ENCODE measurements at places on chromosomes 1 and 21.

DNA sequence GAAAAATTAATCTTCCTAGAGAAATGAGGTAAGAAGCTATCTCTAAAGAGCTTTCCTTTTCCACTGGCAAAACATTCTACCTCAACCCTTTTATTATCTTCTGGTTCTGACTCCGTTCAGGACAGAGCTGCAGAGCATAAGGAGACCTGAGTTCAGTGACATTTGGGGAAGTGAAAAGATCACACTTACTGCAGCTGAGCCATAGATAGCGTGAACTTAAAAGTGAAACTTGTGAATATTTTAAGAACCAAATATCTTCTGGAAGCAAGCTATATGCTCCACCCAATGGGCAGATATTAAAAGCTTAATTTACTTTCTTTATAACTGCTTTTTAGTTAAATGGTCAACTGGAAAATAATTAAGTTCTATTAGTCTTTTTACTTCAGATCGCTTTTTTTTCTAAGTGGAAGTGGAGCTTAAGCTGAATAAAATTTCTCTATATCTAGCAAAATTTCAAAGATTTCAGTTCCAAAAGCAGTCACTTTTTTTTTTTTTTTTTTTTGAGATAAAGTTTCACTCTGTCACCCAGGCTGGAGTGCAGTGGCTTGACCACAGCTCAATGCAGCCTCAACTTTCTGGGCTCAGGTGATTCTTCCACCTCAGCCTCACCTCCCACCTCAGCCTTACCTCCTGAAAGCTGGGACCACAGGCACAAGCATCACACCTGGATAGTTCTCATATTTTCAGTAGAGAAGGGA, 11.9 kb downstream of the PTPN22 start:
- DNase-seq = no peak

- DNase-seq = no peak
These were observed 44.1 kb upstream of the TINAGL1 start for GRCh38 chr1:31532173-31532572.

DNA sequence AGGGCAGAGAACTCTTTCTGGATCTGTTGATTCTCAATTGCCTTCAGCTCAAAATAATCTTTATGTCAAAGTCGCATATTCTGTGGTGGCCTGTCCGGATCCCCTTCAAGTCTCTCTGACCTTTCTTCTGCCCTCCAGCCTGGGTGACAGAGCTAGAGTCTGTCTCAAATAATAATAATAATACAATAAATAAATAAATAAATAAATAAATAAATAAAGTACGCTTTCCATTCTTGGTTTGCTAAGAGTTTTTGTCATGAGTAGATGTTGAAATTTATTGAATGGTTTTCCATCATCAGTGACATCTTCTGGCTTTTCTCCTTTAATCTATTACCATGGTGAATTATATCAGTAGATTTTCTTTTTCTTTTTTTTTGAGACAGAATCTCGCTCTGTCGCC, 30.7 kb downstream of the ERRFI1 start:
- no peak for DNase-seq

DNA sequence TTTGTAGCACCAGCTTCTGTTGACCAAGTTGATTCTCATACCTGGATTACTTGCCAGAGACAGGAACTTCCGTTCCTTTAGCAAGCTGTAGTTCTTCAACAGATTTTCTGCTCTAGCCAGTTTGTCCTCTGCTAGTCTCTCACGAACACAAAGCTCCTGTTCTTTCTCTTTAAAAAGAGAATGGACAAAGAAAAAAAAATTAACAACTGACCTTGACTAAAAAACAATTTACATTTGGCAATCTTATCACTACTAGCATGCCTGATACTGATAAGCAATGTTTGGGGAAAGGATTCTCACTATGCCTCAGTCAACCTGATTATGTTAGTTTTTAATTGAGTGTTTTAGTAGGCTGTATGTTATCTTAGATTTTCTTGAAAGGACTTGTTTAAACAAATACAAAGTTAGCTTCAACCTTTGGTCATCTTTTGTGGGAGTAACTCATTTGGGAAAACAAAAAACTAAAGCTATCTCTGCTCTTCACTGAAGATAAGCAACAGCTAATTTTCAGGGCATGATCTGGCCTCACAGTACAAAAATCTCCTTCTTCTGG, 8.3 kb downstream of the NEK2 start:
- DNase-seq = no peak

- no peak for DNase-seq
These were observed 185.6 kb downstream of the PAPPA2 start for GRCh38 chr1:176648556-176648955.

- DNase-seq = no peak
These were observed 275.5 kb downstream of the RGS7 start for GRCh38 chr1:241081473-241081872.

Measured in GM12892 (cell line).